ENCODE measurements at places on chromosomes 3 and 15.

DNA sequence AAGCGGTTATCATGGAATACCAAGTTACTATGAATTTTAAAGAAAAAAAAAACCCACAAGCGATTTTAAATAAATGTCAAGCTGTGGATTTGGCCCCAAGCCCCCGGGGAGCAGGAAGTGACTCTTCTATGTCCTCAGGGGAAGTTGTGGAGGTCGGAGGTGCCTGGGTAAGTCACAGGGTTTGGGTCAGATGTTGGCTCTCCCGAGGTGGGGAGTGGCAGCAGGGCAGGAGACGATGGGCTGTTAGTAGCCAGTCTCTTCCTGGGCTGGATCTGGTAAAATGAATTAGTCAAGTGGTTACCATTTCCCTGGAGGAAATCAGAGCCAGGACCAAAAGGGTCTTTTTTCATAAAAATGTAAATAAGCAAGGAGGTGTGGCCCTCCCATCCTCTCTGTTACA lies 316.7 kb downstream of the TLE3 start:
- DNase-seq, result no peak

DNA sequence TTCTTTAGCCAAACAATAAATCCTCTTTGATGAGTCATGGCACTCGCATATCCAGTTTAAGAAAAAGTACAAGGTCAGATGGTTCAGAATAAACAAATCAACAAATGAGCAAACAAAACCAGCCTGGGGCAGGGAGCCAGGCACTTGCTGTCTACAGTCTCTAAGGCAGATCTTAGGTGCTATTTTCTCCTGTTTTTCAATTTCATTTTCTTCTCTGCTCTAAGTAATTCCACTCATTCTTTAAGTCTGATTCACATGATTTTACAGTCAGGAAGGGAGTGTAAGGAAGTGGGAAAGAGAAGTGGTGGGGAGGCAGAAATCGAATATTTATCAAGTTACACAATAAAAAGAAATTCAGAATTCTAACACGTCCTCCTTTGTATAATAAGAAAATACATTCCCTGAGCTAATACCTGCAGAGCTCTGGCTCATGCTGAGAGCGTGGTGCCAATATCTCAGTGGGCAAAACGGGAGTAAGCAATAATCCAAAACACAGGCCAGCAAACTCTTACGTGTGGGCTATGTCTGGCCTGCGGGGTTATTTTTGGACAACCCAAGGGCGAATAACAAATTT lies 298.6 kb downstream of the ADAMTS17 start:
- DNase-seq, result no peak

- no peak for DNase-seq
These were observed 11.5 kb downstream of the GATA2 start for GRCh38 chr3:128481438-128481942.

DNA sequence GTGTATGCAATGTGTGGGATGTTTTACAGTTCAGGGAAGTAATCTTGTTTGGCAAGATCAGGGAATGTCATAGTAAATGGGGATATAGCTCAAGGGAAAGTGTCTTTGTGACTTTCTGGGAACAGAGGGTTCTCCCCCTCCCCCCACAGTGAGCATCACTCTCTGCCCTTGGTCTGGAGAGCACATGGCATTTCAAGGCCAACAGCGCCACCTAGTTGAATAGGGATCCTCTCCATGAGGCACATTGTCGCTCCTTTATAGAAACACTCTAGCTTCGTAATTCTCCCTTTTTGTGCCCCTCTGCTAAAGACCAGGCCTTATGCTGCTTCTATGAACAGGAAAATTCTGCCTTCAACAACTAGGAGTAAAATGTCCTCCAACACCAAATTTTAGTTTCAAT lies 37.1 kb upstream of the ARNT2 start:
- DNase-seq, result no peak

DNA sequence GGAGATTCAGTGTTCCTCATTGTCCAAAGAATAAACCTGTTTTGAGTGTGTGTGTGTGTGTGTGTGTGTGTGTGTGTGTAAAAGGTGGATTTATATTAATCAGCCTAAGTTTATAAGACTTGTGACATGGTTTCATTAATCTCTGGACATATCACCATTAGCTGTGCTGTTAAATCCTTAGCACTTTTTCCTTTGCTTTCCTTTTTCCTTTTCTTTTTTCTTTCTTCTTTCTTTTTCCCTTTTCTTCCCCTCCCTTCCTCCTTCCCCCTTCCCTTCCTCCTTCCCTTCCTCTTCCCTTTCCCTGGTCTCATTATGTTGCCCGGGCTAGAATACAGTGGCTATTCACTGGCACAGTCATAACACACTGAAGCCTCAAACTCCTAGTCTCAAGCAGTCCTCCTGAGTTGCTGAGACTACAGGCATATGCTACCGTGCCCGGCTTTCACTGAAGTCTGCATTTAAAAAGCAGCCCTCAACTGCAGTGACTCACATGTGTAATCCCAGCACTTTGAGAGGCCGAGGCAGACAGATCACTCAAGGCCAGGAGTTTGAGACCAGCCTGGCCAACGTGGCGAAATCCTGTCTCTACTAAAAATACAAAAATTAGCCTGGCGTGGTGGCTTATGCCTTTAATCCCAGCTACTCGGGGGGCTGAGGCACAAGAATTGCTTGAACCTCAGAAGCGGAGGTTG lies 28.6 kb upstream of the ITPKA start:
- no peak for DNase-seq

DNA sequence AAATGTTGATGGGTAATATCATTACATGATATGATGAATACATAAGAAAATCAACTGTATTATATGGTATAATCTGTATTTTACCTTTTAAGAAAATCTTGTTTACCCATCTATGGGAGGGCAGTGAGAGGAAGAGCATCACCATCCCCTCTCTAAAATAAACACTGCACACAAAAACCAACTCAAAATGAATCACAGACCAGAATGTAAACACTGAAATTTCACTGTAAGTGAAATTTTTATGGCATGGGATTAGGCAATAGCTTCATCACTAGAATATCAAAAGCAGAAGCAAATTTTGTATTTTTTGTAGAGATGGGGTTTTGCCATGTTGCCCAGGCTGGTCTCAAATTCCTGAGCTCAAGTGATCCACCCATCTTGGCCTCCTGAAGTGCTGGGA lies 26.2 kb downstream of the IFT80 start:
- DNase-seq, result no peak

- no peak for DNase-seq
These were observed 24.0 kb upstream of the SPTBN5 start for GRCh38 chr15:41917767-41918430.

DNA sequence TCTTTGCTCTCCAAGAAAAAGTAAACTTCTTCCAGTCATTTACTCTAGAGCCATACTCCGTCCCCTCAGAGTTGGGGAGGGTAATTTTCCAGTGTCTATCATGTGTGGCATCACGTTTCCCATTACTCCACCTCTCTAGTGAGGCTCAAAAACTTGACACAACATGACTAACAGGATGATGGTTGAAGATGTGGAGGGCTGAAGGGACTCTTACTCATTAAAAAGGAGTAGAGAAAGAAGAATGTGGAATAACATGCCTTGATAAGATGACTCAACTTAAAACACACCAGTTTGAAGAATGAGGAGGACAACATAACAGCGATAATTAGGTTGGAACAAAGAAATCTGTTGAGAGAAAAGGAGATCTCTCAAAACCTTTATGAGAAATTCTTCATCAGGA lies 894.3 kb downstream of the OTOL1 start:
- no peak for DNase-seq

DNA sequence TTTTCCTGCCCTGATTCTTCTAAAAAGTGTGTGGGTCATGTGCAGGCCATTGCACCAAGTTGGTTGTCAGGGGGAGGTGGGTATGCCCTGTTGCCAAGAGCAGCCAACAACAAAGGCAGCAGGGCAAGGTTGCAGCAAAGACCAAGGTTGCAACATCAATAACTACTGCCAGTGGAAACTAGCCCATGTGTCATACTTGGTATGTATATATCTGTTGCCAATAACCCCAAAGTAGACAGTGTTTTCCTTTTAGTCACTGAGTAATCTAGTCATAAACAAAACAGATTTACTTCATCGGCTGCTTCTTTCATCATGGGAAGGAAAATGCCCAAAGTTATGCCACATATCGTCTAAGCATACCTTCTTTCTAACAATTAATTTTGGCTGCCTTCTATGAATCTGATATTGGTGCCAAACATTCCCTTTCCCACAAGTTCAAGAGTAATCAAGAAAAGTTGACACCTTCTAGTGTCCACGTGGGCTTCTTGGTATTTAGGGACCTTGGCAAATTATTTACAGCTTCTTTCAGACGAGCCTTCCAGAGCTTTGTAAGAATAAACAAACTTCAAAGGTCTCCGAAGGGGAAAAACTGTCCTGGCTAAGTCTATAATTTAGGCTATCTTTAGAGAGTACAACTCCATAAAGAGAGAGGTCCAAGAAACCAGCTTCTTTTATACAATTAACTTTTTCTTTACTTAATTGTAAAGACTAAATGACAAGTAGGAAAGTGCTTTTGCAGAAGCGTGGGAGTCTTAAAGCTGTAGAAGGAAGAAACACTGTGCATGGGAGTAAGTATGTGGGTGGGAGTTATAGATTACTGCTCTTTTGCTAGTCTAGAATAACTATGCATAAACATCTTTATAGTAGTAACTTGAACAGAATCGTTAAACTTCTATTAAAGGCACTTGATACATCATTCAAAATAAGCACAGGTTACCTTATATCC lies 10.0 kb upstream of the MBNL1 start:
- DNase-seq, result peak; percentile 44

GRCh38 chr3:131107637-131108433 lies 81.2 kb downstream of the NEK11 start:
- no peak for DNase-seq

DNA sequence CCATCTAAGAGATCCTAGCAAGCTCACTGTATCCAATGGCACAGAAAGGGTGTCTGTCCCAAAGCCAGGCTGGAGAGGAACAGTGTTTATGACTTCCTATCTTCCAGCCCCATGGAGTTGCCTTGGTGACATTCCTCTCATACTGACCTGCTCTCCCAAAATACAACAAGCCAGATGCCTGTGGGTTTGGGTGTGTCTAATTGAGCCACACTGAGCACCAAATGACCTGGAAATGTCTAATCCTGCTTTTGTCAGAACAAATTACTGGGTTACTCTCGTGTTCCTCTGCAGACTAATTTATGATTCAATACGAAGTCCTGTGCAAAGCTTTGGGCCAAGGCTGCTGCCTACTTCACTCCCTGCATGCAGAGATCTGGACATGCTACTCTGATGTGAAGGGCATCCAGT lies 98.1 kb upstream of the STRIT1 start:
- DNase-seq, result no peak

- no peak for DNase-seq
These were observed 33.2 kb upstream of the ZNF710 start for GRCh38 chr15:89967881-89968280.

- no peak for DNase-seq
These were observed 18.6 kb downstream of the LRRN1 start for GRCh38 chr3:3817865-3818264.

- no peak for DNase-seq
These were observed 39.0 kb downstream of the MAPK6 start for GRCh38 chr15:52057996-52058395.

DNA sequence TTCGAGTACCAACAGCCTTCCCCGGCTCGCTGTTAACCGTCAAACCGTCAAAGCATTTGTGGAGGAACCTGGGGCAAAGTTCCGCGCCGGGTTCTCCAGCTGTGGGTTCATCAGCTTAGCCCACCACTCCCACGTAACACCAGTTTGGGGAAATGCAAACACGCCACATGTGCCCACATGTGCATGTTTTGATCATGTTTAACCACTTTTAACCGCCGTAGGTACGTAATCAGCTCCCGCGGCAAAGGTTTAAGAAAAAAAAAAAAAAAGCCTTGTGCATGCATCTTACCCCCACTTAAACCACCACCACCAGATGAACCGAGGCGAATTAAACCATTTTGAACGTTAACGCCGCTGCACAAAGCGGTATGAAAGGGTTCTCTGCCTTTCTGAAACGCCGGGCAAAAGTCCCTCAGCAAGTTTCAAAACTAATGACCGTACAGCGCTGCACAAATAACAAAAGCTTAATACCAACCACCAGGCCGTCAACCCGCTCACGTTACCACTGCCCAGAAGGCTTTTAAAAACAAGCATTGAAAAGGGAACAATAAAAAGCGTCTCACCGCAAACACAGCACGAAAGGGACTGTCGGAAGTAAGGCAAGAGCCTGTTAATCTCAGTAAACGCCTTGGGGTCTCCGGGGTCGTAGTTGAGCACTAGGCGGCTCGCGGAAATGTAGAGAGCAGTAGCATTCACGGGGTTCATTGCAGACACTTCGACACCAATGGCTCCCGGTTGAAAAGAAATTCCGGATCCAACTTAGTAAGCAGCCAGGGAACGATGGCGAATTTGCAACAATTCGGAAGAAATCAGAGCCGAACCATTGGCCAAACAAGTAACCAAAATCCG lies 1.5 kb downstream of the MSL2 start:
- peak; percentile 53 for DNase-seq

GRCh38 chr3:57048728-57049127 lies 11.7 kb upstream of the SPATA12 start:
- no peak for DNase-seq

DNA sequence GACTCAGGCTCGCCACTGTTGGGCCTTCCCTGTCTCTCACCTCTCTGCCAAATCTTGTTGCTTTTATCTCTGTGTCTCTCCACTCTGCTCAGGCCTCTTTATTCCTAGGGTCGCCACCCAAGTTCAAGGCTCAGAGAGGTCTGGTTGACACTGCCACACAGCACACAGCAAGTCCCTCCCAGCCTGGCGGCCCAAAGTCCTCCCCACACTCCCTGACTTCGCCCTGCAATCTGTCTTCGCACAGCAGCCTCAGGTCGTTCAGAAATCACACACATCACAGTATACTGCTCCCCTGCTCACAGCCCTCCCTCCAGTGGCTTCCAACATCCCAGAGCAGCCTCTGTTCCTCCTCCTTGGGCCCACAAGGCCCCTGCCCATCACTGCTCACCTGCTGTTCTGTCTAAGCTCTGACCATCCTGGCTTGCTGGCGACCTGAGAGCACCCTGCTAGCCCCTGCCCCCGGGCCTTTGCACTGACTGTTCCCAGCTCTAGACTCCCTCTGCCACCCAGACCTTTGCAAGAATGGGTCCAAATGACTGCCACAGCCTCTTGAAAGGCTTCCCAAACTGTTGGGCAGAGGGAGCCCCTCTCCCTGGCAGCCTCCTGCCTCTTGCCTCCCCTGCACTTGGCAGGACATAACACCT lies 48.4 kb downstream of the MGLL start:
- DNase-seq, result no peak

DNA sequence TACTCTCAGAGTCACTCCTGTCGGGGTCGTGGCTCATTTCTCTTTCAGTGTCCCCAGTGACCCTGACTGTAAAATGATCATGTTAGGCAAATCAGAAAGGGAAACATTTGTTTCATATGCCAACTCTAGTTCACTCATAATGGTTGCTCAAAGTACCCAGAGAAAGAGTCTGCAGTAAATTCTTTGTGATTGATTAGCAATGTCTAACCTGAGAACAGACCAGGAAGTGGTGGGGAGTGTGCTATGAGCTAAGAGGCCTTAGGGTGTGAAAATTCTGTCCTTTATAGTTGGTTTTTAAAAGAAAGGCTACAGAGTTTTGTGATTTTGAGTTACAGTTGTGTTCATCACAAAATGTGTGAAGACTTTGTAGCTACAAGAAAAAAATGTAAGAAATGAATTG lies 108.9 kb downstream of the EDEM1 start:
- no peak for DNase-seq

All from stimulated activated CD8-positive, alpha-beta memory T cell treated with anti-CD3 and anti-CD28 coated beads, Interleukin-12 subunit alpha, Interleukin-12 subunit beta, amount 100 ng/mL, for 1 hour (primary cell).